ENCODE measurements at places on chromosomes 2 and 18.

DNA sequence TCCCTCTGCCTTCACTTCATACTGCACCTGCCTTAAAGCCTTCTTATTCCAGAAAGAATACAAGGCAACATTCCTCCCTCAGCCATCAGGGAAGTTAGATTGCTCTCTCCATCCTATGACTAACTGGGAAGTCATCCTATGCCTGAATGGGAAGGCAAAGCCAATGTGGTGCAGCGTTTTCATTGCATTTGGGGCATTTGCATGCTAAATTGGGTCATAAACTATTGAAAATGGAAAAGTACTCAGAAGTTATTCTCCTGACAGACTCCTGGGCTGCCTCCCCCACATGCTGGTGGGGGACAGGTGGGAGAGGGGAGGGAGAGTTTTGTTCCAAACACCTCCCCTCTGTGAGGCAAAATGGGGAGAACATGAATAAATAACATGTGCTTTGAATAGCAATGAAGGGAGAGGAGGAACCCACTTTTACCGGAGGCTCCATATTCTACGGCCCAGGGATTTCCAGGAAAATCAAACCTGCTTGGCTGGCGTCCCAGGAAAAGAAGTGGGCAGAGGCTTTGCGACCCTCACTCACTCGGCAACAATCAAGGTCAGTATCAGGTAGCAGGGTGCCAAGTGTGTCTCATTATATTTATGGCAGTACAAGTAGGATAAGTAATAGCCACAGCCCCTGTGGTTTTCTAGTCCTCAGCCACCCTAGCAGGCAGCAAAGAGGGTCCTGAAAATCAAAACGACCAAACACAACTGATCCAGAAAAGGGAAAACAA, 84.1 kb downstream of the BOD1L2 start:
- no peak for DNase-seq

DNA sequence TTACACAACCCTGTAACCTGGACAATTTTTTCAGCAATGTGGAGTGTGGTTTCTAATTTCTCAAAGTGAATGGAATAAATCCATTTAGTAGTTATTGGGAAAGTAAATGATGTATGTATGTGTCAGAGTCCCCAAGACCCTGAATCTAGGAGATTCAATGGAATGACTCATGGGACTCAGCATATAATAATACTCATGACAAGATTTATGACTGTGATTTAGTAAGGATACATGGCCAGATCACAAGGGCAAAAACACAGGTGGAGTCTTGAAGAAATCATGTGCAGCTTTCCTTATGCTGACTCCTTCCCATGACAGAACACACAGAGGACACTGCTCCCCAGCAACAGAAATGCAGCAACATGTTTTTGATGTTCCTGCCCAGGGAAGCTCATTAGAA, 1877.7 kb upstream of the LRRTM1 start:
- no peak for DNase-seq

GRCh38 chr2:51718881-51719280, 686.9 kb upstream of the NRXN1 start:
- no peak for DNase-seq

DNA sequence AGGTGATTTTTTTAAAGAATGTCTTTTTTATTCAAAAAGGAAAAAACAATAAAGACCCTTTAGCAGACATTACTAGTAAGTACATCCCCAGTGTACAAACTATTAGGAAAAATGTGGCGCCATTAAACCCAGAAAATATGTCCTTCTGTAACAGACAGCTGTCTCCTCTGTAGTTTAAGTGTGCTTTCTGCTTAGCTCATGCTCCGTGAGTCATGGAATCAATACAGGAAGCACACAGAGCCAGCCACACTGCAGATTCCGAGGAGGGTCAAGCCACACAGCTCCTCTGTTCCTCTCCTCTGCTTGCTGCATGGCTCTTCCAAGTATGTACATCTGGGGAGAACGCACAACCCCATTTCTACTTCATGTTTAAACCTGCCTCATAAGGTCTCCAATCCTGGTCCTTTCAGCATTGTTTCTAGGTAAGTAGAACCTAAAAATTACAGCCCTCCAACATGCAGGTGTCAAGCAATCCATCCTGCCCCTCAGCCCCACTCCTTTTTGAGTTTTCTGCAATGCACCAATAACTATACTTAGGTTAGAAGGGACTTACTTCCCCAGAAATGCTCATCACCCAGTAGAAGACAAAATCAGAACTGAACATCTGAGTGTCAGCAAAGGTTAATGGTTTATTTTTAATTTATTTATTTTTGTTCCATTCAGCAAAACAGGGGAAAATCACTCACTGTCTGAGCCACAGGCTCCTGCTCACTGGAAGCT, 37.5 kb downstream of the ACVR1 start:
- peak; percentile 76 for DNase-seq

DNA sequence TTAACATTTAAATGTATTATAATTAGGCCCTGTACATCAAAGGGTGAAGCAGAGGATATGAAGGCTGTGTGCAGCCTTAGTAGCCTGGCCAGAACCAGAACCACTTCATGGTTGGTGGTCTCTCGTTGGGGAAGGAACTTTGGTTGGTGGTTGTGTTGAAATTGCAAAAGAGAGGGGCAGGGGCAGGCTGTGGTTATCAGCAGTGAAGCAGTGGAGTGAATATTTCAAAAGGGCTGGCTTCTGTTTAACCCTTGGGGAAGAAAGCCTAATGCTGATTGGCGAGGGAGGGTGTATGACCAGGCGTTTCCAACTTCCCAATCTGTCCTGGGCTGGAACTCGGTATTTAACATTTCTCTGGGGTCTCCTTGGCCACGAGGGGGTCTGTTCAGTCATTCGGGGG, 51.2 kb upstream of the LYPD6B start:
- DNase-seq = no peak

GRCh38 chr2:220753486-220753885, 818.6 kb downstream of the EPHA4 start:
- no peak for DNase-seq

DNA sequence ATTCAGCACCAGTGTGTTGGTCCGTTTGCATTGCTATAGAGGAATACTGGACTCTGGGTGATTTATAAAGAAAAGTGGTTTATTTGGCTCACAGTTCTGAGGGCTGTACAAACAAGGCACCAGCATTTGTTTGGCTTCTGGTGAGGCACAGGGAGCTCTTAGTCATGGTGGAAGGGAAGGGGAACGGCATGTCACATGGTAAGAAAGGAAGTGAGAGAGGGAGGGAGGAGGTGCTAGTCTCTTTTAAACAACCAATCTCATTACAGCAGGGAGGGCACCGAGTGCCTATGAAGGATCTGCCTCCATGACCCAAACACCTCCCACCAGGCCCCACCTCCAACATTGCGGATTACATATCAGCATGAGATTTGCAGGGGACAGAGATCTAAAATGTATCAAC, 143.9 kb upstream of the DLX2 start:
- DNase-seq = no peak

GRCh38 chr2:238509151-238509835, 82.6 kb downstream of the ASB1 start:
- no peak for DNase-seq

DNA sequence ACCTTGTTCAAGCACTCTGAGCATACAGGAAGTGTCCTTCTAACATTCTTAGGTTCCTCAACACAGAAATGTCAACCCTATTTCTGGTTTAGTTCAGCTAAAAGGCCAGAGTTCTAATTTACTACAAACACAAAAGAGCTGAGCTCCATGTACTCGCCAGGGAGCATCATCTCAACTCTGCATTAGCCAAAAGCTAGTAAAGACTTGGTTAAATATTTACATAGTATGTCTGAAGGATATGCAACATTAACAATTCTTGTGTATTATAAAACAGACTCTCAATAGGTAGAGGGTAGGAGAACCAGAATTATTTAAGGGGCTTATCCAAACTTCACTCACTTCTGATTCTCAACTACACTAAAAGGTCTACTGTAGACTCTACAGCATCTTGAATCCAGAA, 154.6 kb downstream of the THADA start:
- no peak for DNase-seq

- no peak for DNase-seq
Measured at GRCh38 chr2:119637371-119637770, 41.6 kb upstream of the TMEM177 start.

GRCh38 chr2:19868701-19869580, 32.8 kb downstream of the TTC32 start:
- no peak for DNase-seq

GRCh38 chr2:228599297-228599696, 417.8 kb upstream of the SPHKAP start:
- DNase-seq = no peak

- DNase-seq = no peak
Measured at GRCh38 chr2:174683392-174683759, 80.9 kb downstream of the CHRNA1 start.

GRCh38 chr2:188969236-188969635, 4.9 kb upstream of the COL3A1 start:
- DNase-seq = no peak

- no peak for DNase-seq
Measured at GRCh38 chr2:220539481-220539880, 912.1 kb downstream of the SLC4A3 start.

DNA sequence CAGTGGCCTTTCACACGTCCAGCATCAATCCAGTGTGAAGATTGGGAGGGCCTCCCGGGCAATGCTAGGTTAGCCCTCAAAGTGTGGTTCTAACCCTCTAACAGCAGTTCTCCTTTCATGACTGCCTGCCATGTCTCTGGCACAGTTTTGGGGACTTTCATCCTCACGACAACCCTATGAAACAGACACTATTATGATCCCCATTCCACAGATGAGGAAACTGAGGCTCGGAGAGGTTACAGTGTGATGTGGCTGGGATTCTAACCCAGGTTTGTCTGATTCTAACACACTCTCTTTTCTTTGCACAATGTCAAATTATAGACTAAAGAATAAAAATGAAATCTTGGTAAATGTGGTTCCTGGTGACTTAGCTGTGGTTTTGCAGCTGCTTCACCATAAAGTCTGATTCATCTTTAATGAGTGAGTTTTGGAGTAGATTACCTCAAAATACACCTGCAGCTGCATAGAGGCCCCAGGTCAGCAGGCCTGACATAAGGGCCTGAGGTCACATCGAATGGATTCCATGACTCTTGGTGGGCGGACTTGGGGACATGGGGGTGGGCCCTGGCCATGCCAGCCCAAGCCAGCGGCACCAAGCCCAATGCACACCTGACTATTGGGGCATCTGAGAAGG, 214.4 kb downstream of the GLI2 start:
- DNase-seq = no peak

DNA sequence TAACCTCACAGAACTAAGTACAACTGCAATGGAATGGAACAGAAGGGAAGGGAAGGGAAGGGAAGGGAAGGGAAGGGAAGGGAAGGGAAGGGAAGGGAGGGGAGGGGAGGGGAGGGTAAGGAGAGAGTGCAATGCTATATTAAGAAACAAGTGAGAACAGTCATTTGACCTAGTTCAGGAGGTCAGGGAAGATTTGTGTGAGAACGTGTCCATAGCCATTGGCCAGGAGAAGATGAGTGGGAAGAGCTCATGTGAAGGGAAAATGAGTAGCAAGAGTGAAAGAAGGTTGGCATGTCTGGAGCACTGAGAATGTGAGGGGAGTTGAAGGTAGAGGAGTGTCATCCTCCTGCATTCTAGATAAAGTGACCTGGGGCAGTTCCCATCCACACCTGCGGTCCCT, 481.6 kb downstream of the IRS1 start:
- DNase-seq = no peak

DNA sequence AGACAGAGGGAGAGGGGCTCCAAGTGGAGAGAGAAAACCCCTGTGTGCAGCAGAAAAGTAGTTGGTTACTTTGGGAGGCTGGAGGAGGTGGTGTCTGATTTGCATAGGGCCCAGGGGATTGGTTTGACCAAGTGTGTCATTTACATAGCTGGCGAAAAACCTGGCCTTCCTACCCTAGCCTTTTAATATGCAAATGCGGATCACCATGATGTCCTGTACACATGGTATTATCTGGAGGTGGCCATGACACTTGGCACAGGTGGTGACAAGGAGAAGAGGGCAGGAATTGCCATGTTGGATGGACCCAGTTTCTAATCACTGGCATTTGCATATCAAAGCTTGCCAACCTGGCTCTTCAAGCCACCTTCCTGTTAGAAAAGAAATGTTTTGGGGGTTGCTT, 120.8 kb upstream of the CHAC2 start:
- DNase-seq = no peak

GRCh38 chr18:7195266-7195665, 35.6 kb upstream of the LRRC30 start:
- DNase-seq = no peak

- DNase-seq = no peak
Measured at GRCh38 chr2:119645173-119645855, 33.7 kb upstream of the TMEM177 start.

DNA sequence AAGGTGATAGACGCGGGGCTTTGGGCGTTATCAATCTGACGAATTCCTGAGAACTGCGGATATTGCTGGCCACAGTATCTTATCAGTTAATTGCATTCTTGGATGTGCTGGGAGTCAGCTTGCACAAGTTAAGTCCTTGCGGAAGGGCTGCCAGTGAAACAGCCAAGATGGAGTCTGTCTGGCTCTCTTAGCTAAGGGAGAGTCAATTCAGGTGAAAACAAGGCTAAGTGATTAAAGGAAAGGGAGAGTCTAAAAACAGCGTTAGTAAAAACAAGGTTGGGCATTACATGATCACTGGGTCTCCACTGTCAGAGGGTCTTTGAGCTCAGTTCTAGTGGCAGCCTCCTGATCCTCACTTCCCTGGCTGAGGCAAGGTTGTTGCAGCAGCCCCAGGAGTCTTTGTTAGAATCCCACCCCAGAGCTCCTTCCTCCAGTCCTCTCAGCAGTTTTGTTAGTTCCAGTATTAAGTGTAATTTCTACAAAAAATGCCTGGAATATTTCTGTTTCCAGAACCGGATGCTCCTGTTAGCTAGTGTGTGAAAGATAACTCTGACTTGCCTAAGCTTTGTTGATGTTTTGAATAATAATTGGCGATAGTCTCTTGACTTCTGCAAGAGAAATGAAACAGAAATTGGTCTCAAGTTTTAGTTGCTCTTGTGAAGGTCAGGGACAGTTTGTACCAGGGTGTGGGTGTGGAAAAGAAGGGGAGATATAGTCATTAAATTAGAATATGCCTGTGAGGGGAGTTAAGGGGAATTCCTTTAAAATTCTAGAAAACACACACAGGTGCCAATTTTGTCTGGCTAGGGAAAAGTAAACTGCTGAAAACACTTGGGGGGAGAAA, 10.6 kb downstream of the CFLAR start:
- no peak for DNase-seq

GRCh38 chr18:79601234-79601633, 78.4 kb upstream of the CTDP1 start:
- no peak for DNase-seq

DNA sequence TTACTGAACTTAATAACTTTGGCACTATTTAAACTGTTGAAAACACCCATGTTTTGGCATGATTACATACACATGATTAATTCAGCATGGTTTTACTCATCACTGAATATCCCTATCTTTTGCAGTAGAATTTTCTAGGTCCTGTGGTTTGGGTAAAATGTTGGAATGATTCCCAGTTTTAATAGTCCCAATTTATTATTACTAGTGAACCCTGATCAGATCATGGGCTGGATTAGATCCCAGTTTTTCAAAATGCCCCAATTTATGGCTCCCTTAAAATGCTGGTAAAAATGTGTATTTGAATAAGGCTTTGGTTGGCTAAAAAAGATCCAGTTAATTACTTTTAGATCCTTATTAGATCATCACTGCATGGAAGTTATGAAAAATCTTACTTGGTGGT, 273.6 kb upstream of the NRP2 start:
- DNase-seq = no peak

- DNase-seq = no peak
Measured at GRCh38 chr2:238564286-238564920, 137.7 kb downstream of the ASB1 start.
